ENCODE measurements at places on chromosomes 6 and 20.

GRCh38 chr6:15802466-15802865 lies 139.6 kb upstream of the DTNBP1 start:
- no peak for DNase-seq

- no peak for DNase-seq
These were observed 47.1 kb upstream of the PMEPA1 start for GRCh38 chr20:57756921-57757320.

- DNase-seq, result no peak
These were observed 210.5 kb upstream of the SPTLC3 start for GRCh38 chr20:12798286-12798685.

- no peak for DNase-seq
These were observed 55.1 kb upstream of the CEP162 start for GRCh38 chr6:84282550-84282949.

DNA sequence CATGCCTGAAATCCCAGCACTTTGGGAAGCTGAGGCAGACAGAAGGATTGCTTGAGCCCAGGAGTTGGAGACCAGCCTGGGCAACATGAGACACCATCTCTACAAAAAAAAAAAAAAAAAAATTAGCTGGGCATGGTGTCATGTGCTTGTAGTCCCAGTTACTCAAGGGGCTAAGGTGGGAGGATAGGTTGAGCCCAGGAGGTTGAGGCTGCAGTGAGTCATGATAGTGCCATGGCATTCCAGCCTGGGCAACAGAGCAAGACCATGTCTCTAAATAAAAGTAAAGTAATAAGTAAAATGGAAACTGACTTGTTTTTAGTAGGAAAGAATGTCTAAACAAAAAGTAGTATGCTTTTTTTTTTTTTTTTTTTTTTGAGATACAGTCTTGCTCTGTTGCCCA lies 240.7 kb downstream of the ARID1B start:
- DNase-seq, result no peak
